T-helper 9 cell (primary cell): ENCODE measurements at places on chromosomes 7 and 10.

- no peak for DNase-seq
These were observed 13.9 kb downstream of the POLL start for GRCh38 chr10:101573885-101574753.

DNA sequence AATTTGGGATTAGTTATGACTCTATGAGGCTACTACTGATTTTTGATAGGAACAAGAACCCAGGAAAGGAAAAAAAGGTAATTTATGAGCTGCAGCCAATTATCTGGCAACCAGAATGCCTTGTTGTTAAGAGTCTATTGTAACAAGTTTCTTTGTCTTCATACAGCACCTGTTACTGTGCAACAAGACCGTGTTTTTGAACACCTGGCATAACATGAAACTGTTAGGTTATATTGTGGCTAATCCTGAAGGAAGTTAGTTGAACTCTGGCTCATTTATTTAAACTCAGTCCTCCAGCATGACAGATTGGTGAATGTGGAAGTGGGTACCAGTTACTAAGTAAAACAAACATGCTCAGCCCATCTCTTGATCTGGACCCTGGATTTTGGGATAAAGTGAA, 33.0 kb downstream of the RALA start:
- DNase-seq: no peak

DNA sequence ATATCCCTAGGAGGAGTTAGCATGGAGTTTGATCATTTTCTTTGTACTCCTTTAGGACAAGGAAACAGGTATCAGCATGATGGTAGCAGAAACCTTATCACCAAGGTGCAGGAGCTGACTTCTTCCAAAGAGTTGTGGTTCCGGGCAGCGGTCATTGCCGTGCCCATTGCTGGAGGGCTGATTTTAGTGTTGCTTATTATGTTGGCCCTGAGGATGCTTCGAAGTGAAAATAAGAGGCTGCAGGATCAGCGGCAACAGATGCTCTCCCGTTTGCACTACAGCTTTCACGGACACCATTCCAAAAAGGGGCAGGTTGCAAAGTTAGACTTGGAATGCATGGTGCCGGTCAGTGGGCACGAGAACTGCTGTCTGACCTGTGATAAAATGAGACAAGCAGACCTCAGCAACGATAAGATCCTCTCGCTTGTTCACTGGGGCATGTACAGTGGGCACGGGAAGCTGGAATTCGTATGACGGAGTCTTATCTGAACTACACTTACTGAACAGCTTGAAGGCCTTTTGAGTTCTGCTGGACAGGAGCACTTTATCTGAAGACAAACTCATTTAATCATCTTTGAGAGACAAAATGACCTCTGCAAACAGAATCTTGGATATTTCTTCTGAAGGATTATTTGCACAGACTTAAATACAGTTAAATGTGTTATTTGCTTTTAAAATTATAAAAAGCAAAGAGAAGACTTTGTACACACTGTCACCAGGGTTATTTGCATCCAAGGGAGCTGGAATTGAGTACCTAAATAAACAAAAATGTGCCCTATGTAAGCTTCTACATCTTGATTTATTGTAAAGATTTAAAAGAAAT, 4.8 kb downstream of the BAMBI start:
- DNase-seq: no peak

DNA sequence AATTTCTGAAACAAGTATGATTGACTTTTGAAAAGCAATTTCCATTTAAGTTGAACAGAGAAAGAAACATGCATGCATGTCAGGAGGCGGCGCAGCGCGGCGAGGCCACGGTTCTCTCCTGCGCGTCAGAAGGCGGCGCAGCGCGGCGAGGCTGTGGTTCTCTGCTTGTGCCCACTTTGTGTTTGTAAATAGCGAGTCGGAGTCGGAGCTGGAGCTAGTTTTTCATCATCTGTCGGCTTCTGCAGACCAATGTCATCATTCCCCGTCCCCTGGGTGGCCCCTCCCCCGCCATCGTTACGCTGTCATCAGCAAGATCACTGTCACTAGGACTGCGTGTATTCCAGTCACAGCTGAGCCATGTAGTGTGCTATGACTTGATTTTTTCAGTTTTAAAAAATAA, 49.2 kb downstream of the INPP5A start:
- no peak for DNase-seq

DNA sequence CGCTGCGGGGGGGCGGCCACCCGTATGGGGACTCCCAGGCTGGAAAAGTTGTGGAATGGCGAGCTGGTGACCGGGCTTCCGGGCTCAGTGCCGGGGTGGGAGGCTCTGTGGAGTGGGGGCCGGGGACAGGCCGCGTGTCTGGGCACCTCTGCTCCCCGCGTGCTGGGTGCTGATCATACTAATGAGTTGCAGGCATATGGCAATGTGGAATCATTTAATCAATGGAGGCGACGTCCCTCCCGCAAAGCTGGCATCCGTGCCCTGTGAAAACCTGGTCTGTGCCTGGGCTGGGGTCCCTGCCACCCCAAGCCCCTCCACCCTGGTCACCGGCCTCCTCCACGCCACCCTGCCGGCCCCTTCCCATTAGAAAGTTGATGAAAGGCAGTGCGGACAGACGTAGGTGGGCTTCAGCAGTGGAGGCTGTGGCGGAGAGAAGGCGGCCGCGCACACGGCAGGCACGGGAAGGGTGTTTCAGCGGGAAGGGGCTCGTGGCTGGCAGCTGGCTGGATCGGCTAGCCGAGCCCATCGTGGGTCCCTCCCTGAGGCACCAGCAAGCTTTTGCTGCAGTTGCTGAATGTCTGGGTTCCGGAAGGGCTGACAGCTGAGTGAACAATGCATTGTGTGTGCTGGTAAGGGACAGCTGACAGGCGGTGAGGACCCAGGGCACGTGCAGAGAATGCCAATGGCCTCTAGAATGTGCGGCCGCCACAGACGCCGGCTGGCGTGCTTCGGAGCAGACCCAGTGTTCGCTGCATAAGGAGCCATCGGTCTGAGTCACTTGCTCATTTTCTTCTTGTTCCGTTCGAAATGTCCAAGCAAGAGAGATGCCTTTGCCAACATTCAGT, 1.5 kb downstream of the ADGRA1 start:
- no peak for DNase-seq

DNA sequence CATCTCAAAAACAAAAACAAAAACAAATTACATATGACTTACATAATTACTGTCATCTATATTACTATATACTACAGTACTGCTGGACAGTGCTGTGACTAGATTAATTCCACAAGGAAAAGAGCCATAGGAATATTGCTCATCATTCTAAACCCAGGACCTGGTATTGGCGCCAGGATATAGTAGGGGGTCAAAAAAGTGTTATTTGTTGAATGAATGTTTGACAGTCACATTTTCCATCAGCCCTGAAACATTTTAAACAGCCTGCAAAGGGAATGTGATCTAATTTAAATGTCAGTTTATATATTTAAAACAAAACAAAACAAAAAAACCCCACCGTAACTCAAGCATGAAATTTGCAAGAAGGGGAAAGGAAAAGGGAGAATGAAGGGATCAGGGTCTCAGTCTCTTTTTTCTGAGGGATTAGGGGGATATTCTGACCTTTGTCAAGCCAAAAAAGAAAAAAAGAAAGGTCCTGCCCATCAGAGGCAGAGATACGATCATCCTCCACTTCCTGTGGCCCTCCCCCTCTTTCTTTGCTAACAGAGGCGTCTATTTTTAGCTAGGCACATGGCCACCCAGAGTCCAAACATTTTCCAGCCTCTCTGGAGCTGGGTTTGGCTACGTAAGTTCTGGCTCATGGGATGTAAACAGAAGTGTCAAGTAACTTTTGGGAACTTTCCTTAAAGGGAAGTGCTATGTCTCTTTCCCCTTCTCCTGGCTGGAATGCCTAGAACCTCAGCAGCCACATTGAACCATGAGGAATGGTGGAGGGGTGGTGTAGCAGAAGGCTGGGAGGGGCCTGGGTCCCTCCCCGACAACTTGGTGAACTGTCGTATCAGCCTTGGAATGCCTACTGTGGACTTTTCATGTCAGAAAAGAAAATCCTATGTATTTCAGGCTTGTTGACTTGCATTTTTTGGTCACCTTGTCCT, 44.6 kb upstream of the DLG5 start:
- no peak for DNase-seq

DNA sequence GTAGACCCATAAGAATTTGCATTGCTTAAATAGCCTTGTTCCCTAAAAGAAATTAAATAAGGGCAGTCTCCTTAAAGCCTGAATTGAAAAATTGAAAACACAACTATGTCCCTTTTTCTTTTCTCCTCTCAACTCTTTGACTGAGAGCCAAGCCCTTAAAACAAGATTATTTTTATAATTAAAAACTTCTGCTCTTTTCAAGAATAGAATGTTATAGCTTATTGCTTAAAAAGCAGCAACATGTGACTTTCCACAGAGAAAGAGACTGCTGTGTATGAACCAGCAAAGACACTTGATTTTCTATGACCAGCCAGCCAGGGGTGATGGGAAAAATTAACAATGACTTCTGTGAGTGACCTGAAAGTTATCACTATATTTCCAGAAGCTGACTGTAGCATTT, 295.2 kb upstream of the CELF2 start:
- no peak for DNase-seq
